ENCODE measurements at places on chromosomes 16 and 17. TPM values are rescaled to one million over a fixed set of nuclear protein-coding genes. Genes with fewer than 3 reads are reported as not detected.

TMC8 gene
- 0.49 TPM for total RNA-seq

SMIM36 gene
- not detected for total RNA-seq

MYH8 gene
- total RNA-seq = not detected

ORC6 gene
- total RNA-seq = 5.9 TPM

PYY gene
- total RNA-seq = not detected

CD300C gene
- total RNA-seq = under 0.01 TPM

HOXB1 gene
- total RNA-seq = not detected

P2RX5 gene
- total RNA-seq = 7.9 TPM

VPS35 gene
- total RNA-seq = 108 TPM

MSLN gene
- not detected for total RNA-seq

RCVRN gene
- not detected for total RNA-seq

METRN gene
- 6.9 TPM for total RNA-seq

RAP1GAP2 gene
- 24.8 TPM for total RNA-seq

HSPB9 gene
- total RNA-seq = not detected

CES3 gene
- 0.49 TPM for total RNA-seq

CACNG3 gene
- 5.2 TPM for total RNA-seq

RNF166 gene
- 7.9 TPM for total RNA-seq

Data from temporal lobe (tissue), 4 donors.